ENCODE measurements at places on chromosomes 12 and 14.

- no peak for DNase-seq
Measured at GRCh38 chr14:23123419-23123818, 4.4 kb upstream of the CEBPE start.

- DNase-seq = no peak
Measured at GRCh38 chr12:70724444-70724843, 87.2 kb upstream of the PTPRB start.

DNA sequence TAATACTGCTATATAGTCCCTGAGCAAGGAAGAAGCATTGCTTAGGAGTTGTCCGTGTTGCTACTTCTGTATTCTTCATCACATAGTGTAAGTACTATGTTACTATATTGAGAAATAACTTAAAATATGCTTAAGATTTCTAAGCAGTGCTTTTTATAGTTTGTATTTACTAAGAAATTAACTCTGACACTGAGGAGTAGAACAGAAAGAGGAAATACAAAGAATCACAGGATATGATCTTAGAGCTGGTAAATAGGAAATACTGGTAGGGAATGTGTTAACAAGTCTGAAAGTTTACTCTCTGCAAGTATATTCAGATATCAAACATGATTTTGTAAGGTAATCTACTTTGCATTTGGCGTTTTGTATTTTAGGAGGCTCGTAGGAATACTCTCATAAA lies 15.5 kb downstream of the XPOT start:
- no peak for DNase-seq

DNA sequence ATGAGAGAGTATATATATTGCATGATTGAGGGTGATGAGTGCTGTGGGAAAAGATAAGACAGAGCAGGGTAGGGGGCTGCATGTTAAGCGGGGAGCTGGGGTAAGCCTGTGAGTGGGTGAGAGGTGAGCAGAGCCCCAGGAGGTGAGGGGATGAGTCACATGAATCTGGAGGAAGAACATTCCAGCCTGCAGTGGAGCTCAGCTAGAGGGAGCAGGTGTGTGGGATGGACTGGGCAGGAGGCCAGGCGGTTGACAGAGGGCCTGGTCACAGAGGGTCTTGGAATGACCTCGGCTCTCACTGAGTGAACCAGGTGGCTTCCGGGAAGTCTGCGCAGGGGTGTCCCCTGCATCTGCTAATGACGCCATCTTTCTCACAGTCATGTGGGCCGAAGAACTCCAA lies 44.4 kb downstream of the GIT2 start:
- peak; percentile 27 for DNase-seq

Measured in fibroblast of skin of left biceps (primary cell).